ENCODE measurements at places on chromosomes 7 and 10. TPM values are rescaled to one million over a fixed set of nuclear protein-coding genes. Genes with fewer than 3 reads are reported as not detected.
A peak's percentile ranks its signal among the peaks of the same experiment; 100 is the strongest.

PHTF2 gene
- total RNA-seq, result 42.1 TPM

PRSS37 gene
- total RNA-seq, result not detected

EBF3 gene
- total RNA-seq, result not detected

YWHAG gene
- total RNA-seq, result 39.6 TPM

HOGA1 gene
- not detected for total RNA-seq

ZC3HAV1L gene
- 0.40 TPM for total RNA-seq

CTAGE15 gene
- not detected for total RNA-seq

ZYX gene
- 110 TPM for total RNA-seq

ACSM6 gene
- total RNA-seq, result not detected

HOXA9 gene
- total RNA-seq, result not detected

CLDN4 gene
- not detected for total RNA-seq

GRCh38 chr7:78601728-78602127, 803.2 kb downstream of the PHTF2 start:
- no peak for DNase-seq

DNA sequence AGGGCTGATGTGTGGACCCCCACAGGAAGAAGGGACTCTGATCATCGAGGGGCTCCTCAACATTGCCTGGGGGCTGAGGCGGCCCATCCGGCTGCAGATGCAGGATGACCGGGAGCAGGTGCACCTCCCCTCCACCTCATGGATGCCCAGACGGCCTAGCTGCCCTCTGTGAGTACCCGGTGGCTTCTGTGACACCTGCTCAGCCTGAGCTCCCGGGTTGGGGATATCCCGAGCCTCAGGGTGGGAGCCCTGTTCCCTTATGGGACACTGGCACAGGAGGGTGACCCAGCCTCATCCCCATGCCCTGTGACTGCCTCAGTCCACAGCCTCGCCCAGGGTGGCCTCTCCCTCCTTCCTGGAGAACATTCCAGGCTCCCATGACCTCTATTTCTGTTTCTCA, 3.9 kb upstream of the DEPP1 start:
- no peak for DNase-seq

- DNase-seq, result no peak
Measured at GRCh38 chr7:120373174-120373573, 100.2 kb downstream of the KCND2 start.

DNA sequence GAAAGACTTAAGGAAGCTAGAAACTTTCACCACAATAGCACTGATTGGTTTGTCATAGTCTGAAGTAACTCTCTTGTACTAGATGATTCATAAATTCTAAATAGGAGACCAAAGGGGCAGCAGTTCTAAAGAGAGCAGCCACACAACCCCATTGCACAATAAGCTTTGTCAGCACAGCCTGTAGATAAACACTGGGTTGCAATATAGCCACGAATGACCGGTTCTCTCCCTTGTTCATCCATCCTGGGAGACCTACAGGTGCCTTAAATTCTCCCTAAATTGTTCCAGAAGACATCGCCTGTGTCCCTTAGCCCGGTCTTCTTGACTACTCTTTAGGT, 167.0 kb downstream of the SNX13 start:
- no peak for DNase-seq

DNA sequence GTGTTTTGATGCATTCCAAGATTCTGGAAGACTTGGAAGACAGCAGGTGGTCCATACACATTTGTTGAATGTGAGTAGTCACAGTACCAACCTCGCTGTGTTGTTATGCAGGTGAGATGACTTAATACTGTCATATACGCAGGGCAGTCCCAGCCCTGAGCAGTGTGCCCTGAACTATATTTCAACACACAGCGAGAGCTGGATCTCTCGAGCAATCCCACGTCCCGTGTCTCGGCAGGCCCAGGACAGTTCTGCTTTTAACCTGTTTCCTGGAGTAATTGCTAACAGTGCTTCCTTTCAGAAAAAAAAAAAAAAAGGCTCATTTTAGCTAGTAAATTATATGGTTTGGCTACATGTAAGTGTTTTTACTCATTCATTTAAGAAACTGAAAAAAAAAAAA, 179.7 kb downstream of the PRKCQ start:
- DNase-seq, result no peak

- no peak for DNase-seq
Measured at GRCh38 chr10:97518301-97519043, 19.7 kb downstream of the UBTD1 start.

- no peak for DNase-seq
Measured at GRCh38 chr10:34046506-34047034, 712.1 kb upstream of the NRP1 start.

GRCh38 chr10:103062854-103063590, 130.1 kb downstream of the NT5C2 start:
- DNase-seq, result no peak

GRCh38 chr7:157002819-157003421, 7.5 kb downstream of the MNX1 start:
- DNase-seq, result no peak

- DNase-seq, result no peak
Measured at GRCh38 chr10:12549297-12549696, 199.9 kb downstream of the CAMK1D start.

GRCh38 chr10:79444199-79445119, 965 bp downstream of the ZCCHC24 start:
- peak; percentile 41 for DNase-seq

GRCh38 chr10:15879058-15879457, 18.8 kb upstream of the MINDY3 start:
- peak; percentile 38 for DNase-seq

DNA sequence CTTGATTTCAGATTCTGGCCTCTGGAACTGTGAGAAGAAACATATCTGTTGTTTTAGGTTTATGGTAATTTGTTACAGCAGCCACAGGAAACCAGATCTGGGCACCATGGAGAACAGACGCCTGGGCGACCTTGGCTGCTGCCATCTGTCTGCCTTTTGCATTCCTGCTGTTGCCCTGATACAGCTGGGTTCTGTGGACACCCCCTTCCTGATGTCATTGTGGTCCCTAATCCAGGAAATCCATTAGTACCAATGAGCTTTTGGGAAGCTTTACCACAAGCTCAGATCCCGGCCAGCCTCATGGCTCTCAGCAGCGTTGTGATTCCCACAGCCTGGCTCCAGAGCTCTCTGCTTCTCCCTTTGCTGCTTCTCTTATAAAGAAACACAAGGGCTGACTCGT, 174.2 kb upstream of the NPS start:
- no peak for DNase-seq

DNA sequence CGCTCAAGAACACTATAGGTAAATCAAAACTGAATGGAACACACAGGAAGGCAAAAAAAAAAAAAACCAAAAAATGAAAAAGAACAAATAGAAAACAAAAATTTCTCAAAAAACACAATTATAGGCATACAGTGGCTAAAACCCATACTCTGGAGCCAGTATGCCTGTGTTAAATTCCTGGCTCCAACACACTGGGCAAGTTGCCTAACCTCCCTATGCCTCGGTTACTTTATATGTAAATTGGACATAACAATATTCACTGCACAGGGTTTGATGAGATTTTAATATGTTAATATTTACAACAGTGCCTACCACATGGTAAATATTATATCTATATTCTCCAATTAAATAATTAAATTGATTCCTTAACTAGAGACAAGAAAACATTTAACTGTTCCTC, 217.1 kb downstream of the HTR7 start:
- no peak for DNase-seq

DNA sequence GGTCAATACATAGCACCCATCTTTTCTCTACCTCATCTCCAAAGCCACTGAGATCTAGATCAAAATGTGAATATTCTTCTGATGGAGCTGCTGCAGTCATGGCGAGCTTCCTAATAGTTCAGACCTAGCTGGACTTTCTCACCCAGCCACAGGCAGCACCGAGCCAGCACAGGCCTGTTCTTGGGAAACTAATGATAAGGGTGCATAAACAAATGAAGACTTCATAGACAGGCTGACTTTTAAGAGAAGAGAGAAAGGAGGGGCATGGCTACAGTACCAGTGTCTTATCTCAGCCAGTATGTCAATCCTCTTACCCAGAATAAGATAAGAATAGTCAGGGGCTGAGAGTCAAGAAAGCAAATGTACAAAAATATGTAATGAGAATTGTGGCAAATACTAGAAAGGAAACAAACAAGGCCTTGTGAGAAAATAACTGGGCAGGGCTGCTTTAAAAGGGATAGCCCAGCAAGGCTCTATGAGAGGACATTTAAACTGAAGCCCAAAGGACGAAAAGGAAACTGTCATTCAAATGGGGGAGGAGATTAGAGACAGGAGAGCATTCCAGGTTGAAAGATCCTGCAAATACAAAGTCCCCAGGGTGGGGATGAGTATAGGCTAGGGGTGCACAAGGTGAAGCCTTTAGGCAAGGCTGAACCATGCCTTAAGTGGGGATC, 21.8 kb upstream of the CDK14 start:
- no peak for DNase-seq

GRCh38 chr7:85306115-85306514, 119.3 kb upstream of the SEMA3D start:
- no peak for DNase-seq

- DNase-seq, result no peak
Measured at GRCh38 chr10:86169066-86169465, 197.5 kb downstream of the GRID1 start.

- DNase-seq, result no peak
Measured at GRCh38 chr10:59106441-59106840, 70.0 kb upstream of the PHYHIPL start.

GRCh38 chr7:32036557-32036956, 33.6 kb downstream of the PDE1C start:
- no peak for DNase-seq

DNA sequence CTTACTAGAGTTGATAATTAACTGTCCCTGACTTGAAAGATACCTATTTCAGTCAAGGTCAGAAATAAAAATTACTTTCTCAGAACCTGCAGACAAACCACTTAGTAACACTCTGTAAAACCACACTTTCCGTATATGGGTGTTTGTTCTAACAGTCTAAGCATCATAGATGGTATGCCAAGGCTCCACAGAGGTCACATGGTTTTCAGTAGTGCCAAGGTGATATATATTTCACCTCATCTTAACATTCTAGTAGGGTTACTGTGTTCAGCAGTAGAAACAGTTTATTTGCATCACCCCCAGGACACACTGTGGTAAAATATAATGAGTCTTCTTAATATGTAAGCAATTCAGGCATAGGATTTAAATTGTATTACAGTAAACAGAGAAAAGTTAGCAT, 61.5 kb downstream of the KCND2 start:
- DNase-seq, result no peak

GRCh38 chr10:11936389-11937152, 106.0 kb downstream of the UPF2 start:
- no peak for DNase-seq

GRCh38 chr10:125116041-125116649, 44.2 kb downstream of the CTBP2 start:
- no peak for DNase-seq

GRCh38 chr7:144907577-144907976, 71.7 kb upstream of the TPK1 start:
- DNase-seq, result no peak

- DNase-seq, result no peak
Measured at GRCh38 chr7:84948634-84949033, 238.2 kb downstream of the SEMA3D start.

Data from naive thymus-derived CD4-positive, alpha-beta T cell (primary cell).